ENCODE measurements at places on chromosomes 3 and 15.
A peak's percentile ranks its signal among the peaks of the same experiment; 100 is the strongest.

GRCh38 chr3:55452886-55453285 is 34.2 kb downstream of the WNT5A start:
- no peak for DNase-seq

- no peak for DNase-seq
Measured at GRCh38 chr15:42011074-42011473, 9.8 kb downstream of the PLA2G4E start.

- DNase-seq = no peak
Measured at GRCh38 chr3:72093270-72093991, 308.5 kb upstream of the PROK2 start.

DNA sequence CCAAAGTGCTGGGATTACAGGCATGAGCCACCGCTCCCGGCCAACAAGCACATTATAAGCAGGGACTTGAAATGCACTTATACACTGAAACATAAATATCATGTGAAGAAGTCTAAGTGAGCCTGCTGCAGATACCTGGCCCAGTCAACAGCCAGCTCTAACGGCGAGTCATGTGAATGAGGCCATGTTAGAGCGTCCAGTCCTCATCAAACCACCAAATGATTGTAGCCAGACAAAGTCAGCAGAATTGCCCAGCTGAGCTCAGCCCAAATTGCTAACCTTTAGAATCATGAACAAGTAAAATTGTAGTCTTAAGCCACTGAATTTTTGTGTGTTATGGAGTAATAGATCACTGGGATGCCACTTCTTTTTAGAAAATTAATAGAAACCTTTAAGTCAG is 37.8 kb upstream of the UACA start:
- no peak for DNase-seq

- DNase-seq = no peak
Measured at GRCh38 chr15:69092159-69092558, 68.3 kb upstream of the GLCE start.

GRCh38 chr3:55721716-55722484 is 234.8 kb upstream of the WNT5A start:
- peak; percentile 40 for DNase-seq

DNA sequence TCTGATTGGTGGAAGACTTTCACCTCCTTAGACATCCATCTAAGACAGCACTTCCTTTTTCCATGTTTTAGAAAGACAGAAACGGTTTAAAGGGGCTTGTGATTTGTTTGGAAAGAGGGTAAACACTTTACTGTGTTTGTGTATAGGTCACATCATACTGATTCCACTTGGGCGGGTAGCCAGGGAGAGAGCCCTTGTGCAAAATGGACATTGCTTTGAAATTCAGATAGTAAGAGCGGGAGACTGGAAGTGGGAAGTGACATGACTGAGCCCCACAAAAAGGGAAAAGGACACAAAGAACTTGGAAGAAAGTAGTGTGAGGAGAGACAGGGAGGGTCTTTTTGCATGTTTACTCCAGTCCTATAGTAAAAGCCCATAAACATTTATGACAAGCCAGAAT is 195.6 kb upstream of the CNTN4 start:
- no peak for DNase-seq

GRCh38 chr3:114179575-114179974 is 723 bp upstream of the DRD3 start:
- DNase-seq = no peak

DNA sequence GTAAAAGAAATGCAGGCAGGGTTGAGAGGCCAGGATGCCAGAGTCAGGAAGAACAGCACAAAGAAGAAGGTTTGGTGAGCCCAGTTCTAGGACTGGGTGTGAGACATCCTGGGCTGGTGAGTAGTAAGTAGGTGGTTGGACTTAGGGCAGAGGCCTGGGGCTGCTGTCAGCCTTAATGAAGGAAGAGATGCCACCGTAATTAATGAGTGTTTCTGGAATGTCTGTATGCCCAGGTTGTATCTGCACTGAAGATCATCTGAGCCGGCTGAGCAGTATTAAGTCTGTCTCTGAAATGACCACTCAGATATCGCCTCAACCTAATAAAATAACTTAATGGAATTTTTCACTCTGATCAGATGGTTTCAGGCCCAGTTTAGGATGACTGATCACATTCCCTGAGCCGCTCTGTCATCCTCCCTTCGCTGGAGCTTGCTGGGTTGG is 532.9 kb upstream of the IL12A start:
- no peak for DNase-seq

- no peak for DNase-seq
Measured at GRCh38 chr3:193946945-193947344, 189.0 kb upstream of the HES1 start.

- DNase-seq = peak; percentile 74
Measured at GRCh38 chr3:134373271-134374104, 759 bp downstream of the AMOTL2 start.

- no peak for DNase-seq
Measured at GRCh38 chr3:128801779-128802380, 75.9 kb downstream of the RAB7A start.

GRCh38 chr3:97765336-97765735 is 778 bp downstream of the ARL6 start:
- DNase-seq = no peak

DNA sequence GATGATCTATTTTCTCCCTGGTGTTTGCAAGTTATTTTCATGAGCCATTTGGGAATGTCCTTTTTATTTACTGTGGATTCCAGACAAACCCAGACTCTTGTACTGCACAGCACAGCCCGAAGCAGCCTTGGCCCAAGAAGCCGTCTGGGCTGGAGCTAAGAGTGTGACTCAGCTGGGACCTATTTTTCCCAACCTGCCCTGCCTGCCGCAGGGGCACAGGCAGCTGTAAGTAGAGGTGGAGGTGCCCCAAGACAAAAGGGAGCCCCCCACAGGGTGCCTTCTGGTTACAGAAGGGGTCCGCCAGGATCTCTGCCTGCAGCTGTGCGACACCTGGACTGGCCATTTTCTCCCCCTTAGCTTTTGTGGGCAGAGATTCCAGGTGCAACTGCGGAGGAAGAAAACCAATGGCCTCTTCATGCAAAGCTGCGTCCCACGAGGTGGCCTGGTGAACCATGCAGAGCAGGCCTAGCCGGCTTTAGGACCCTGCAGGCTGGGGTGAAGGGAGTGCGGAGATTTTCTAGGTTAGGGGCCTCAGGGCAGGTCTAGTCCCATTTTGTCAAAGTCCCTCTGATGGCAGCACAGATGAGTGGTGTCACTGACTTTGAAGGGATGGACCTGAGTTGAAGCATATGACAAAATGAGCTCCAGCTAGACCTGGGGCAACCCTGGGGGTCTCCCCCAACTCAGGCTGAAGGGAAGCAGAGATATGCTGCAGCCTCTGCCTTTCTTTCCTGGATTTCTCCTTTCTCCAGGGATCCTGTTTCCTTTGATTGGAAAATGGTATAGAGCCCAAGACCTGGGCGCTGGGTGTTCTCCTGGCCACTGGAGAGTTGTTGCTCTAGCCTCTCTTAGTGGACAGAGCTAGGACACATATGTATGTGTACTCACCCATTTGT is 131.2 kb downstream of the KLF13 start:
- DNase-seq = no peak

GRCh38 chr3:61080737-61081445 is 170.4 kb downstream of the FHIT start:
- no peak for DNase-seq

DNA sequence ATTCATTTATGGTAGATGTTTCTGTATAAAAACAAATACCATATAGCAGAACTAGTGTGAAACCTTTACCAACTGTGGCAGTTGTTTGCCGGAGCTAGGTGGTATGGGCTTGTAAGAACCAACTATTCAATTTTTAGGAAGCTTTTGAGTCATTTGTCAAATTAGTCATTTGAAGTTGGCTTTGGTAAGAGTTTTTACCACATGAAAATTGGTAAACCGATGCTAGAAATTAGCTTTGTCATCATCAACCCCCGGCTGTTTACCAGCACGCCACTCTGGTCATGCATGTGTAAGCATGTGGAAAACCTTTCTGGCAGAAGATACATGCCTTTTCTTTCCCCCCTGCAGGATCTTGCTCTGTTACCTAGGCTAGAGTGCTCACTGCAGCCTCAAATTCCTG is 63.3 kb downstream of the IL1RAP start:
- no peak for DNase-seq

GRCh38 chr3:39325236-39325635 is 4.3 kb upstream of the CCR8 start:
- no peak for DNase-seq

DNA sequence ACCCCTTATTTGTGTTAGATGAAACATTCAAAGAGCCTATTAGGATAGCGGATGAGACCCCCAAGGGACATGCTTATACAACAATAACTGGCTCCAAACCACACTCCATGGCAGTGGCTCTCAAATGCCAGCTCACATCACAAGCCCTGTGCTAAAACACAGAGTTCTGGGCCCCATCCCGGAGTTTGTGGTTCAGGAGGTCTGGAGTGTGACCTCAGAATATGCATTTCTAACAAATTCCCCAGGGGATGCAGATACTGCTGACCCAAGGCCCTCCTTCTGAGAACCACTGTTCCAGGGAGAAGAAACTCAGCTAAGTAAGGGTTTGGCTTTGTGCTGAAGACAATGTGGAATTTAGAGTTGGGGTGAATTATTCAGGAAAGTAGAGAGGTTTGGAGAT is 3.6 kb downstream of the CCRL2 start:
- no peak for DNase-seq

DNA sequence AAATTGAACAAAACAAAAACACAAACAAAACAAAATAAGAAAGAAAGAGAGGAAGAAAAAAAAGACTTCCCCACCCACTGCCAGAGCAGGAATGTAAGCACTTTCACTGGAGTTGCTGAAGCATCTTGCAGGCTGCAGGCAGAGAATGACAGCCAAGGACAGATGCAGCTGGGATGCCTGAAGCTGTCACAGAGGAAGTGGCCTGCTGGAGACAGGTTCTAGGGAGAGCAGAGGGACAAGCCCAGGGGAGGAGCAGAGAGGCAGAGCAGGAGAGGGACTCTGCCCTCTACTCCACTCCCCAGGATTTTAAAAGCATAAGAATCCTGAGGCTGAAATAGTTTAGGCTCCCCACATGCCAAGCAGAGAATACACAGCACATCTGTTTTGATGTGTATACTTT is 326.2 kb downstream of the TUSC7 start:
- DNase-seq = no peak

DNA sequence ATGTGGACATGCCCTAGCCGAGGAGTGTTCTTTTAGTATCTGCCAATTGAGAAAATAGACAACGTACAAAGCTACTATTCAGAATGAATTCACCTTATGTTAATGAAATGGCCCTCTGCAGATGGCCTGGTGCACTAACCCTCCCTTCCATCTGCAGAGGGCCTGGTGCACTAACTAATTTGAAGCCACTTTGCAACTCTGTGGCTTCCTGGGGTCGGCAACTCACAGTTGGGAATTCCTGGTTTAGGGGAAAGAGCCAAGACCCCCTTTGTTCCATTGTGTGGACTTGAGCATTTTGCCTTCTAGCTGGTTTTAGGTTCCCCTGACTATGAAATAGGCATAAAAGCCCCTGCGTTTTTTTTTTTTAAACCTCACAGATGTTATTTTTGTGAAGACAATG is 204.3 kb upstream of the UBE3A start:
- no peak for DNase-seq

DNA sequence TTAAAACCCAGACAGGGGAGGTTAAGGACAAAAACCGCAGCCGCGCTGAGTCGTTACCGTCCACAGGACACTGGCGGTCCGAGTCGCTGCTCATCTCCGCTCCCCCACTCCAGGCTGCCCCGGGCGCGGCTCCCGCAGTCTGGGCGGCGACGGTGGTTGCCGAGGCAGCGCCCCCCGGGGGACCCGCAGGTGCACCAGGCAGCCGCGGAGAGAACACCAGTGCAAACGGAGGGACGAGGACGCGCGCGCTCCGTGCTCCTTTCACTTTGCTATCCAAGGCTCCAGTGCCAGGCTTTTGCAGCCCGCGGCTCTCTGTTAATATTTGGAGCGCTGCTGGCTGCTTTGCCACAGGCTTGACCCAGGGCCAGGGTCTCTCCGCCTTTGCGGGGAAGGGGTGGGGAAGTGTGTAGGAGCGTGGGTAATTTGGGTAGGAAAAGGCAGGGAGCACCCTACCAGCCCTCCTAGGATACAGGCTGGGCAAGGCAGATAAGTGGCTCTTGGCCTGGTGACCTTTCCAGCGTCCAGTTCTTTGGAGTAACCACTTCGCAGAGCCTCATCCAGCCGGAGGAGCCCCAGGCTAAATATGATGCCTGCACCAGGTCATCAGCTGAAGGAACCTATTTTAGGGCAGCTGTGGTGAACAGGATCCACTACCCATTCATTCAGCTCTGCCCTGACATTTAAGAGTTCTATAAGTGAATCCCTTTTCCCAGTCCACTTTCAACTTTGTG is at the start of gene GADL1:
TSS of gene GADL1 (minus strand) at position 141 of the 731 bp plus-strand sequence. CDS start at position 94, 47 bp downstream.
- peak; percentile 38 for DNase-seq

DNA sequence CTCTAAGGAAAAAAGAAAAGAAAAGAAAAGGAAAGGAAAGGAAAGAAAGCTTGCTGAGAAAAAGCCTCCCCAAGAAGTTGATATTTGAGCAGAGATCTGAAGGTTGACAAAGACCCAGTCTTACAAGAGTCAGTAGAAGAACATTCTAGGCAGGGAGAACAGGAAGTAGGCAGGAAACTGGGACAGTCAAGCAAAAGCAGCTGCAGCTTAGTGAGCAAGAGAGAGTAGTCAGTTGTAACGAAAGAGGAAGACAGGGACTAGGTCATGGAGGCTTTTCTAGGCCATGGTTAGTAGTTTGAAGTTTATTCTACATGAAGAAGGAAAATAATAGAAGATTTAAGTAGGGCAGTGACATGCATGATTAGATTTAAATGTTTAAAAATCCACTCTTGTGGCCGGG is 31.8 kb upstream of the KLHL6 start:
- DNase-seq = no peak

DNA sequence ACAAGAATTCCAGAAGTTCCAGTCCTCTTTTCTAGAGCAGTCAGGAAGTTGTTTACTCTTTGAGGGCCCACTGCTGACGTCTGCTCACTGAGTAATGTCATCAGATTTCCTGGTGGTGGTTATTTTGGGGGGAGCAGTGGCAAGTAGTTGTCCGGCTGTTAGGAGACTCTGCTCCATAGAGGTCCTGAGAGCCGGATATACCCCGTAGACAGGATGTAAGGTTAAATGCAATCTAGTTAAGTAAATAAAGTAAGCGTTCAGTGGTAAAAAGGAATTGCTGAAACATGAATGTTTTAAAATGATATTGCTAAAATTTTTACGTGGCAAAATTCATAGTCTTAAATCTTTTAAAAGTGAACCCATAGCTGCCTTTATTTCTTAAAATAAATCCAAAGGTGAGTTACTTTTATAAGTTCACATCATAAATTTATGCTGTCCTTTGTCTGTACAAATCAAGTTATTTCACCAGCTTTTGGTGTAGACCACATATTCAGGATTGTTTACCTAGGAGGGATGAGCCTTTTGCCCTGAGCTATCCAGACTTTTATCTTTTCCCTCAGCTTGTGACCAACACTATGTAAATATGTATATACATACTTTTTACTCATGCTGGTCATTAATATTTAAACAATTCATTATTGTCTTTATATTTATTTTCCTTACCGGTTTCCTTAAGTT is 65.8 kb downstream of the PDE8A start:
- peak; percentile 62 for DNase-seq
